ENCODE measurements at places on chromosomes 11 and 22.

GRCh38 chr11:86443415-86443814 is 68.7 kb downstream of the CCDC81 start:
- DNase-seq: no peak

DNA sequence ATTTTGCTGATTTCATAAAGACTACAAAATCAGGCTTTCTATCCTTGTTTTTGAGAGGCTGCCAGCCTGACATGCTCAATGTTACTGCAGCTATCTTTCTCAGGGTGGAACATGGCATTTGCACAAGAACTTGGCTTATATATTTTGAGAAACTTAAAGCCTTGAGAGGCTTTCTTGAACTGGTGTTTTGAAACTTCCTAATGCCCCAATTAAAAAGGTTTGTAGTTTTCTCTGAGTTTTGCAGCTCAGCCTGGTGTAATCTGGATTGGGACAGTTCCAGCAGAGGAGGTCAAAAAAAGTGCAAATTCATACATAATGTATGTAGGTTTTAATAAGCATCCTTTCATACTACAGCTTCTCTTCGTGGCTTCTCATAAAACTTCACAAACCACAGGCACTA is 223.4 kb downstream of the FAM76B start:
- no peak for DNase-seq

DNA sequence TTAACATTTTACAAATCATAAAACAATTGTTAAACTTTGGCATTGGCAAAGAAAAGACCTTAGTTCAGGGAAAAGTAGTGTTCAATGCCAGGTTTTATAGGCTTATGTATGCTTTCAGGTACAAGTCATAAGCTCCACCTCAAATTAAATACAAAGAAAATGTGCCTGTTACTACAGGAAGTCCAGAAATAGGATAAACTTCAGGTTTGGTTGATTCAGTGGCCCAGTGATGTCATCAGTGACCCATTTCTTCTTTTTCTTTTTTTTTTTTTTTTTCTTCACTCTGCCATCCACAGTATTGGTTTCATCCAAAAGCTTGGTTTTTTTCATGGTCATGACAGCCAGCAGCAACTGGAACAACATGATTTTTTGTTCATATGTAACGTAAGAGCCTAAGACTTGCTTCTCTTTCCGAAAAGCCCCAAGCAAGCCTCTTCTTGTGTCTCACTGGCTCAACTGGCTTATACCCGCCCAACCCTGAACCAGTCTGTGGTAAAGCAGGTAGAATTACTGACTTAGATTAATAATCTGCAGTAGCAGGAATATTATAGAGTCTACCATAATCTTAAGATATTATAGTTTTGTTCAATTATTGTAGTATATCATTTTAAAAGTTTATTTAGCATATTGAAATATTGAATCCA is 46.2 kb downstream of the TTC17 start:
- no peak for DNase-seq

- DNase-seq: no peak
Measured at GRCh38 chr11:41320238-41320637, 139.2 kb downstream of the LRRC4C start.

- DNase-seq: no peak
Measured at GRCh38 chr22:29328055-29328454, 12.6 kb upstream of the RASL10A start.

GRCh38 chr11:35066783-35067423 is 72.1 kb upstream of the CD44 start:
- peak; percentile 86 for DNase-seq

DNA sequence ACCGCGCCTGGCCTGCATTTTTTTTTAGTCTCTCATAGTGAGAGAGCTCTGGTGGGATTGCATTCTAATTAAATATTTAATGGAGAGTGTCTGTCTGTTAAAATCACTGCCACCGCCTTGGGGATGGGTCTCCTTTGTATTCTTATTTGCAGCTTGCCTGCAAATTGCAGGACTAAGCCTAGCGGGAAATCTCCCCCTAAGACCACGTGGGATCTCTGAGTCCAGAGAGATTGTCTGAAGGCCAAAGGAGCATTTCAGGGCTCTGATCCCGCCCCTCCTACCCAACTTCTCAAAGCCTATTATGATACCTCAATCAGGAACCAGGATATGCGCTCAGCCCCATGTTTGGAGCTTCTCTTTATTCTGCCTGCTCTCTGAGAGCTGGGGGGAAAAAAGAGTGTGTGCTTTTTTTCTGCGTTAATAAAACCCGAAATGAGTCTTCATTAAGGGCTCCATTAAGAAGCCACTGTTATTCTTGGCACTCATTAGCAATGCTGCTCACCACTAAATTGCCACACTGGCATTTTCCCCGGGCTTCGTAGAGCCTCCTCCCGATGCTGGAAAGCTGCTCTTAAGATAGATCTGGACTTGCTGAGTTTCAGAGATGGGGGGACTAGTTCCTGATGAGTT is 92.9 kb upstream of the THY1 start:
- DNase-seq: no peak

- no peak for DNase-seq
Measured at GRCh38 chr11:115104851-115105453, 399.3 kb downstream of the CADM1 start.

GRCh38 chr11:64232182-64232966 is 2.0 kb upstream of the VEGFB start:
- no peak for DNase-seq

- no peak for DNase-seq
Measured at GRCh38 chr11:82384308-82384707, 349.4 kb downstream of the FAM181B start.

DNA sequence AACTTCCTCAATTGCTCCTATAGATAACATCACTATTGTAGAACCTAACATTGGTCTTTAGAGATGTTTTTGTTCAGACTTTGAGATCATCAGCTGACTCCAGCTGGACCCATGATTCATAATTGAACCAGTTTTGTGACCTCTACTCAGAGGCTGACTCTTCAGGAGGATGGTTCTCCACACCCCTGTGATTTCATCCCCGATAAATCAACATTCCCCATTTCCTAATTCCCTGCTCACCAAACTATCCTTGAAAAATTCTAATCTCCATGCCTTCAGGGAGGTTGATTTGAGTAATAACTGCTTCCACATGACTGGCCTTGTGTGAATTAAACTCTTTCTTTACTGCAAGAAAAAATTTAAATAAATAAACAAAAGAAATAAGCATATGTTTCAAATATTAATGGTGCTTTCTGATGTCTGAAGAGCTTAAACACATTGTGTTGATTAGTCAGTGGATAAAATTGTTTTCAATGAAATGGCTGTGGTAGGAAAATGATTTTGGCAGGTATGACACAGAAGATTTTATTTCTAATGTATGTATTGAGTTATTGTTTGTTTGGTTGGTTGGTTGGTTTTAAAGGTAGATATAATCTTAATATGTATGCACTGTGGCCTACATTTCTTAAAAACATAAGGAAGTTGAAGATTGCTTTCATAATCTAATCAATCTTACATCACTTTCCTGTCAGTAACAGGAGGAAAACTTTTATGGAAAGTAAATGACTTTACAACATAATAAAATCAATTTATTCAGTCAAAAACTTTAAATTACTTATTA is 427.9 kb upstream of the CCDC179 start:
- no peak for DNase-seq

- no peak for DNase-seq
Measured at GRCh38 chr11:44978961-44979331, 28.3 kb upstream of the TP53I11 start.

DNA sequence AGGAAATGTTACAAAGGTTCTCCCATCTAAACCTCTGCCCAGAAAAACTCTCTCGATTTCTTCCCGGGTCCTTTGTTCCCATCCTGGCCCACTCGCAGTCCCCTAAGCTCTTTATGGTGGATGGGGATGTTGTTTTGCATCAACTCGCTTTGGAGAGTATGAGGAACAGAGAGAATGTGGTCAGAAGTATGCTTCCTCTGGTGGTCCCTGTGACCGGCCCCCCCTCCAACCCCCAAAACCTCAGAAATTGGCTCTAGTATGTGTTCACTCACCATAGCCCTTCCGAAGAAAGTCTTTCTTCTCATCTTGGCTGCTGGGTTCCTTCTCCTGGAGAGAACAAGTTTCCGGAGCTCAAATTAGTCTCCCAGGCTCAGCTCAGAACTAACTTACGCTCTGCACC is 54.4 kb downstream of the GRAMD1B start:
- DNase-seq: peak; percentile 58

DNA sequence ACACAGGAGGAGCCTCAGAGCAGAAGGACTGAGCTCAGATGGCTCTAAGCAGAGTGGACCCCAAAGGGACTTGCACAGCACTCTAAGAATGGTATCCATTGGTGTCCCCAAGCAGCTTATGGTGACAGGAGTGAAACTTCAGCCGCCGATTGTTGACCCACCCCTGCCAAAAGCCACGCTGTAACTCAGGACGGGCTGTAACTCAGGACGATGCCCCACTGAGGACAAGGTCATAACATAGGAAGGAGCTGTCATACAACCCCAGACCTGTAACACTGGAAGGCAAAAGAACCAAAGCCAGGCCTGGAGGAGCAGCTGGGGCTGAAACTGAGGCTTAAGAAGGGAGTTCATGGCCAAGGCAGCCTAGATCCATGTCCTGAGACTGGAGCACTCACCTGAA is 14.2 kb downstream of the CD59 start:
- no peak for DNase-seq

- DNase-seq: no peak
Measured at GRCh38 chr11:33825854-33826560, 51.7 kb upstream of the FBXO3 start.

DNA sequence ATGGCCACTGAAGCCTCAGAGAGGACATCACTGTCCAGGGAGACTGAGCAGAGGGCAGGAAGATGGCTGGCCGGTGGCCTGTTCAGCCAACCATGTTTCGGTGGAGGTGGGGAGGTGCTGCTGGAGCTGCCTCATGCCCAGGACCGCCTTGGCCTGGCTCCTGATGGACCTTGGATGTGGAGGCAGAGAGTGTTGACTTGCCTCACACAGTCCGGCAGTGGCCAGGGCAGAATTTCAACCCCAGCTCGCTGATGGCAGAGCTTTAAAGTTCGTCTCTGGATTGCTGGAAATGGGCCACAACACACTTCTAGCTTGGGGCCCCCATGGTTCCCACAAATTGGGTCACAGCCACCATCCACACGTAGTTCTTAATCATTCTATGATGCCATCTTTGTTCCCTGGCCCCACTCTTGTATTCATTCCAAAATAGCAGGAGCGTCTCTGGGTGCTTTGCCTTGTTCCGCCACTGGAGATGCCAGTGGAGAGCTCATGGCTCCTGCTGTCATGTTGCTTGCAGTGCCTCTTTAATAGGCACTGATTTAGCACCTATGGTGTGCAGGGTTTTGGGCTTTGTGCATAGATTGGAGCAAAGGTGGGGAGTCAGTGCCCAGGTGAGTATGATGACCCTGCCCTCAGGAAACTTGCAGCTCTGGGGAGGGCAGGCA is 5.6 kb downstream of the MAPK8IP1 start:
- DNase-seq: no peak

- DNase-seq: no peak
Measured at GRCh38 chr11:34502949-34503348, 10.6 kb downstream of the ELF5 start.
